PC-3 (cell line): ENCODE measurements at places on chromosomes 1 and 21. TPM values are rescaled to one million over a fixed set of nuclear protein-coding genes. Genes with fewer than 3 reads are reported as not detected.

Gene ZNF684
- 2.1 and 6.0 TPM in 2 replicates for total RNA-seq

Gene FAM177B
- not detected in 2 replicates for total RNA-seq

Gene CLCA1
- total RNA-seq = not detected in 2 replicates

Gene AXDND1
- not detected in 2 replicates for total RNA-seq

Gene HMCN1
- total RNA-seq = 0.66 and 3.3 TPM in 2 replicates

Gene FYB2
- not detected in 2 replicates for total RNA-seq

Gene C8A
- not detected in 2 replicates for total RNA-seq

Gene CLCA2
- 0.17 and 0.22 TPM in 2 replicates for total RNA-seq

GRCh38 chr1:65265651-65266351 lies 43.5 kb upstream of the DNAJC6 start:
- H3K4me1 ChIP-seq = peaks cover 5% of the 10 kb centered on the region
- no peak for DNase-seq
- H3K27me3 ChIP-seq = no peaks in the 10 kb centered on the region
- no peak overlapping the region for H3K4me3 ChIP-seq

DNA sequence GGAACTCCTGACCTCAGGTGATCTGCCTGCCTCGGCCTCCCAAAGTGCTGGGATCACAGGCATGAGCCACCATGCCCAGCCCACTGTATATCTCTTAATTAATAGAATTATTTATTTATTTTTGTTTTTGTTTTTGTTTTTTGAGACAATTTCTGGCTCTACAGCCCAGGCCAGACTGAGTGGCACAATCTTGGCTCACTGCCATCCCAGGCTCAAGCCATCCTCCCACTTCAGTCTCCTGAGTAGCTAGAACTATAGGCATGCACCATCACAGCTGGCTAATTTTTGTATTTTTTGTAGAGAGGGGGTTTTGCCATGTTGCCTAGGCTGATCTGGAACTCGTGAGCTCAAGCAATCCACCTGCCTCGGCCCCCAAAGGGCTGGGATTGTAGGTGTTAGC lies 15.7 kb upstream of the WDTC1 start:
- H3K27me3 ChIP-seq = no peaks in the 10 kb centered on the region
- no peaks in the 10 kb centered on the region for H3K4me1 ChIP-seq
- no peak overlapping the region for H3K4me3 ChIP-seq
- no peak overlapping the region for H3K27ac ChIP-seq

- DNase-seq = peak; percentile 97
- no peaks in the 10 kb centered on the region for H3K27me3 ChIP-seq
- H3K27ac ChIP-seq = peak overlapping the region; percentile 92
These were observed 239.5 kb downstream of the TGFB2 start for GRCh38 chr1:218584418-218585155.

GRCh38 chr1:224098007-224098406 lies 15.9 kb upstream of the FBXO28 start:
- H3K4me3 ChIP-seq = no peak overlapping the region
- H3K36me3 ChIP-seq = no peaks in the 10 kb centered on the region
- no peak overlapping the region for H3K27ac ChIP-seq
- H3K27me3 ChIP-seq = no peaks in the 10 kb centered on the region
- no peak for DNase-seq

DNA sequence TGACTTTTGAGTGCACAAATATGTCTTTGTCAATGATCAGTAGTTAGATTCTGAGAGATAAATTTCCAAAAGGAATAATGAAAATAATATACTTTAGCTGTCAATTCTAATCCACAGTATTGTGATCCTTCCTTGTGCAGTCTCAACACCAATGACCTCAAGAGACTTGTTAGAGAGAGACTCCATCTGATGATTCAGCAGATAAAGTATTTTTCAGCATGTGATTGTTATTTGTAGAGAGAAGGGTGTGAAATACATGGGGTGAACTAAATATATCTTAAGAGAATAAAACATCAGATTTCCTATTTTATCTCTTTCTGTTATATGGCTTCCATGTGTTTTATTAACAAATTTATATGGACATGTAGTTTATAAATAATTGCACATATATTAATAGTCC lies 5.9 kb upstream of the ZNF124 start:
- no peaks in the 10 kb centered on the region for H3K4me1 ChIP-seq
- no peaks in the 10 kb centered on the region for H3K36me3 ChIP-seq
- no peak overlapping the region for H3K4me3 ChIP-seq
- no peak for DNase-seq
- no peak overlapping the region for H3K27ac ChIP-seq

- H3K4me3 ChIP-seq = no peak overlapping the region
- DNase-seq = peak; percentile 21
- H3K36me3 ChIP-seq = no peaks in the 10 kb centered on the region
- H3K27me3 ChIP-seq = no peaks in the 10 kb centered on the region
These were observed 243.9 kb downstream of the KAZN start for GRCh38 chr1:14842361-14842760.

DNA sequence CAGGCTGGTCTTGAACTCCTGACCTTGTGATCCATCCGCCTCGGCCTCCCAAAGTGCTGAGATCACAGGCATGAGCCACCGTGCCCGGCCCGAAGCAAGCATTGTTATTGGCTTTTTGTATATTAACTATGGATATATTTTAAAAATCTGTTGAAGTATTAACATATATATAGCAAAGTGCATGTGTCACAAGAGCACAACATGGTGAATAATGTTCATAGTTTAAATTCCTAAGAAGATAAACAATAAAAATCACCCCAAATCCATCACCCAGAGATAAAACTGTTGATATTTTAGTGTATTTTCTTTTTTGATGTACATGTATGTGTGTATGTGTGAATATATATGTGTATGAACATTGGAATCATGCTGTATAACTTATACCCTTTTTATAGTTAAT lies 9.1 kb upstream of the FOXE3 start:
- H3K36me3 ChIP-seq = no peaks in the 10 kb centered on the region
- H3K27ac ChIP-seq = no peak overlapping the region
- H3K4me1 ChIP-seq = no peaks in the 10 kb centered on the region

DNA sequence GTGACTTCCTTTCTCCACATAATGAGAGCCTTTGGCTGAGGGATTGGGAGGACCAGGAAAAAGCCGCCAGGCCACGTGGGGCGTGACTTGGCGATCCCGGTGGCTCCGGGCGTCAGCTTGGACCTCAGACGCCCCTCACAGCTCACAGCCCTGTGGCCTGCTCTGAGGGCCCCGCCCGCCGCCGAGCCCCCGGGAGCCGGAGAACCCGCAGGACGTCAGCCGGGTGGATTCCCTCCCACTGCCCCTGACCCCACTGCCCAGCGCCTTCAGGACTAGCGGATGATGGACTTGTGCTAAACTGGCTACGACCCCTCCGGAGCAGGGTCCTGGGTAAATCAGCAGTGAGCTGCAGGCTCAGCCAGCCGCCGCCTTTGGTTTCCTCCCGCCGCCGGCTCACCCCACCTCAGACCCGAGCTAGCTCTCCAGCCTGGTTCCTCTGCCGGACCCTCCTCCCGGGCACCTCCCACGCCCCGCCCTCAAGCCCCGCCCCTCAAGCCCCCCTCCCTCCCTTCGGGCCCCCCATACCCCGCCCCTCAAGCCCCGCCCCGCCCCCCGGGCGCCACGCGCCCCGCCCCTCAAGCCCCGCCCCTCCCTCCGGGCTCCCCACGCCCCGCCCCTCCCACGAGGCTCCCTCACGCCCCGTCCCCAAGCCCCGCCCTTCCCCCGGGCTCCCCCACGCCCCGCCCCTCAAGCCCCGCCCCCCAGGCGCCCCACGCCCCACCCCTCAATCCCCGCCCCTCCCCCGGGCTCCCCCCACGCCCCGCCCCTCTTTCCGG lies 10.0 kb upstream of the FAAP20 start:
- no peak overlapping the region for H3K27ac ChIP-seq
- H3K27me3 ChIP-seq = no peaks in the 10 kb centered on the region

GRCh38 chr1:58084266-58084665 lies 462.3 kb downstream of the OMA1 start:
- no peaks in the 10 kb centered on the region for H3K4me1 ChIP-seq
- H3K4me3 ChIP-seq = no peak overlapping the region
- DNase-seq = no peak
- no peaks in the 10 kb centered on the region for H3K36me3 ChIP-seq
- no peak overlapping the region for H3K27ac ChIP-seq

DNA sequence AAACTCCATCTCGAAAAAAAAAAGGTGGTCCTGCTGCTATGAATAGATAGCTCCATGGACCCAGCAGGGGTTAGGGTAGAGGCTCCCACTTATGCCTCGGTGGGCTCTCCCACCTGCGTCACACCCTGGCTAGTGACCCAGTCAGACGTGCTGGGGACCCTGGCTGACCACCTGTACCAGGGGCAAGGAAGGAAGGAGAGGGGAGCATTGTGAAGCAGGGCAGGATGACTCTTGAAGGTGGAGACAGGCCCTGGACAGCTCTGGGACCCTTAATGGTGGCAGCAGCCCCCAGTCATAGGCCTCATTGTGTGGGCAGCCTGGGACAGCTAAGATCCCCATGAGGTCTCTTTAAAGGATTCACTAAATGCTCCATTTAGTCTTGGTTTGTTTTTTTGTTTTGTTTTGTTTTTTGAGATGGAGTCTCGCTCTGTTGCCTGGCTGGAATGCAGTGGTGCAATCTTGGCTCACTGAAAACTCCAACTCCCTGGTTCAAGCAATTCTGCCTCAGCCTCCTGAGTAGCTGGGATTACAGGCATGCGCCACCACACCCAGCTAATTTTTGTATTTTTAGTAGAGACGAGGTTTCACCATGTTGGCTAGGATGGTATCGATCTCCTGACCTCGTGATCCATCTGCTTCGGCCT lies 10.4 kb upstream of the SNAPIN start:
- no peak overlapping the region for H3K4me3 ChIP-seq
- H3K27ac ChIP-seq = no peak overlapping the region
- no peaks in the 10 kb centered on the region for H3K27me3 ChIP-seq
- DNase-seq = no peak
- peaks cover 35% of the 10 kb centered on the region for H3K36me3 ChIP-seq
- peaks cover 11% of the 10 kb centered on the region for H3K4me1 ChIP-seq

DNA sequence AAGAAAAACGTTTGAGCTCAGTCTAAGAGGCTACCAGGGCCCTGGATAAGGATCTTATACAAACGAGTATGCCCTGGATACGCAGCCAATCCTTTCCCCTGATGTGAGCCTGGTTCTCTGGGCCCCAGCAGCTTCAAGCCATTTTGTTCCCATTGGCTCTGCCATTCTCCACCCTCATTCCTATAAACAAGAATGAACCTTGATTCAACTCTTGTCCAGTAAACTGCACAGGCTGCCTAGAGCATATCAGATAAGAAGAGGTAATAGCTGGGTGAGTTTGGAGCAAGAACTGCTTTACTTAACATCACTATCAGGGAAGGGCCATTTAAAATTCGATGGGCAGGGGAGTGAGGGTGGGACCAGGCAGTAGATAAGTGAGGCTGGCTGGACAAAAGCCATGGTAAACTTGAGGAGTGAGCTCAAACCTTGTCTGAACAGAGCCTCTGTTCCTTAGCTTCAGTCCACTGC lies 11.3 kb downstream of the BTG2 start:
- H3K36me3 ChIP-seq = no peaks in the 10 kb centered on the region
- no peaks in the 10 kb centered on the region for H3K4me1 ChIP-seq
- no peak overlapping the region for H3K4me3 ChIP-seq
- H3K27ac ChIP-seq = no peak overlapping the region

- H3K4me1 ChIP-seq = peaks cover 34% of the 10 kb centered on the region
- no peak for DNase-seq
- H3K27me3 ChIP-seq = no peaks in the 10 kb centered on the region
- no peak overlapping the region for H3K4me3 ChIP-seq
These were observed 779.4 kb downstream of the LTN1 start for GRCh38 chr21:28213261-28213660.

- H3K27me3 ChIP-seq = no peaks in the 10 kb centered on the region
- no peak overlapping the region for H3K27ac ChIP-seq
- peaks cover 15% of the 10 kb centered on the region; the same call in 1 of the 2 replicates for H3K4me1 ChIP-seq
- H3K4me3 ChIP-seq = no peak overlapping the region
These were observed 11.7 kb downstream of the ADAMTS1 start for GRCh38 chr21:26833460-26833939.
